ENCODE measurements at places on chromosomes 13 and 19.

DNA sequence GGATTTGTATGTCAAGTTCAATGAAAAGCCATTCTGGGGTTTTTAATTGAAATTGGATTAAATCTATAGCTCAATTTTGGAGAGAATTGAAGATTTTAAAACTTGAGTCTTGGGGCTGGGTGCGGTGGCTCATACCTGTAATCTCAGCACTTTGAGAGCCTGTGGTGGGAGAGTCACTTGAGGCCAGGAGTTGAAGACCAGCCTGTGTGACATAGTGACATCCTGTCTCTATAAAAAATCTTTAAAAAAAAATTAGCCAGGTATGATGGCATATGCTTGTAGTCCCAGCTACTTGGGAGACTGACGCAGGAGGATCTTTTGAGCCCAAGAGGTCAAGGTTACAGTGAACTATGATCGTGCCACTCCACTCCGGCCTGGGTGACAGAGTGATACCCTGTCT is 41.2 kb downstream of the VAV1 start:
- DNase-seq, result no peak

DNA sequence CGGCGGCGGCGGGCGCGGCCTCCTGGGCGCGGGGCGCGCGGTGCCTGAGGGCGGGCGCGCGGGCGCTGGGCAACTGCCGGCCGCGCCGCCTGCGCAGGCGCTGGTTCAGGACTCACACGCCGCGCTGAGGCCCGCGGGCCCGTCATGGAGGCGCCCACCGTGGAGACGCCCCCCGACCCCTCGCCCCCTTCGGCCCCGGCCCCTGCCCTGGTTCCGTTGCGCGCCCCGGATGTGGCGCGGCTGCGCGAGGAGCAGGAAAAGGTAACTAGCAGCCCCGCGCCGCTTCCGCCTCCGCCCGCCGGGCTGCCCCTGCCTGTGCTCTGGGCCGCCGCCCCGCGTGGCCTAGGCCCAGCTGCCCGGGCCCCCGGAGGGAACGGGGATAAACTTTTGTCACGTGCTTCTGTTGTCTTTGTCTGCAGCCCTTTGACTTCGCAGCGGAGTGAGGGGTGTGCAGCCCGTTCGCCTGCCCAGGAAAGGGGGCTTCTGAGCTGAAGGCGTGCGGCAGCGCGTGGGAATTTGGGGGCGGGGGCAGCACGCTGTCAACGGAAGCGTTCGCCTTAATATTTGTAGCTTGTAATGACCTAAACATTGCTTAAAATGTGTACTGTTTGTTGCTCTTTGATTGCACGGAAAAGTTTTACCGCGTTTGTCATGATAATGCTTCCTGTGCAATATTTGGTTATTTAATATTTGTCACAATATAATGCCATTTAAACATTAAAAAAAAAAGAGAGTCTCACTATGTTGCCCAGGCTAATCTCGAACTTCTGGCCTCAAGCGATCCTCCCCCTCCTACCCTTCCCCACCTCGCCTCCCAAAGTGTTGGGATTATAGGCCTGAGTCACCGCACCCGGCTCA is 594 bp downstream of the URI1 start:
- DNase-seq, result peak; percentile 42

DNA sequence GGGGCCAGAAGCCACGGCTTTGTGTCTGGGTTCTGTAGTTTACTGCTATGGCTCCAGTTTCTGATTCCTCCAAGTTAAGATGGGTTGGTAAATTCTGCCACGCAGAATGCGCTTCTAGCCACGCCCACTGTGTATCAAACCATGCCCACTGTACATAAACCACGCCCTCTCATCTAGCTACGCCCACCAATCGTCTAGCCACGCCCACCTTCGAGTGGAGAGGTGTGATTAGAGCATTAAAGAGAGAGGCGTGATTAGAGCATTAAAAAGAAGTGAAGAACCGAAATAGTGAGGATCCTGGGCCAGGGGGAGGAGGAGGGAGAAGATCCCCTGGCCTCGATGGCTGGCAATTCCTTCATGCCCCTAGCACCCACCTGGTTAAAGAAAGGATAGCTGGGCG is 43.7 kb upstream of the ADGRE5 start:
- no peak for DNase-seq

DNA sequence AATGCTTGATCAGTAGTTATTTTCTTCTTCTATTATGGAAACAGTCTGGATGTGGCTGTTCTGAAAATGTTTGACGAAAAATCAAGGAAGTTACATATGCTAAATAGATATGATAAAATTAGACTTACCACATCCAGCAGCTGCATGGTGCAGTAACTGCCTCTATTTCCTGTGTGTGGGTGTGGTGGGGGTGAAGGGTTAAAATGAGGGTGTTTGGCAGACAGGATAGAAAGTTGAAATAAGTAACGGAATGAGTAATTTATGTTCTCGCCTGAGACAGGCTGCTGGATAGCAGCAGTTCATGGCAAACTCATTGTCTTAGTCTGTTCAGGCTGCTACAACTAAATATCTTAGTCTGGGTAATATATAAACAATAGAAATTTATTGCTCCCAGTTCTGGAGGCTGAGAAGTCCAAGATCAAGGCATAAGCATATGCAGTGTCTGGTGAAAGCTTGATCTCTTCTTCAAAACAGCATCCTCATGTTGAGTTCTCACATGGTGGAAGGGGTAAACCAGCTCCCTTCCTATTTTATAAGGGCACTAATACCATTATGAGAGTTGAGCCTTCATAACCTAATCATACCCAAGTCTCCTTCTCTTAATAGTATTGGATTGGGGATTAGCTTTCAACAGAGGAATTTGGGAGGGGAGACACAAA is 1248.9 kb downstream of the SLITRK5 start:
- DNase-seq, result no peak

DNA sequence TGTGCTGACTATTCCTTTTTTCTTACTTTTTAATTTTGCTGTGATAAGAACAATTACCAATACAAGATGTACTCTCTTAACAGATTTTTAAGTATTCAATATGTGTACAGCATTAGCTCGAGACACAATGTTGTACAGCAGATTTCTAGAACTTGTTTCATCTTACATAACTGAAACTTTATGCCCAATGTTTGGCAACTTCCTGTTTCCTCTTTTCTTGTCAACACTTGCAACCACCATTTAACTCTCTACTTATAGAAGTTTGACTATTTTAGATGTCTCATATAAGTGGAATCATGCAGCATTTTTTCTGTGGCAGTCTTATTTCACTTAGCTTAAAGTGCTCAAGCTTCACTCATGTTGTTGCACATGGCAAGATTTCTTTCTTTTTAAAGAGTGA is 1426.8 kb downstream of the SLITRK5 start:
- DNase-seq, result no peak

GRCh38 chr13:75803164-75803611 is 167.1 kb downstream of the LMO7 start:
- no peak for DNase-seq

DNA sequence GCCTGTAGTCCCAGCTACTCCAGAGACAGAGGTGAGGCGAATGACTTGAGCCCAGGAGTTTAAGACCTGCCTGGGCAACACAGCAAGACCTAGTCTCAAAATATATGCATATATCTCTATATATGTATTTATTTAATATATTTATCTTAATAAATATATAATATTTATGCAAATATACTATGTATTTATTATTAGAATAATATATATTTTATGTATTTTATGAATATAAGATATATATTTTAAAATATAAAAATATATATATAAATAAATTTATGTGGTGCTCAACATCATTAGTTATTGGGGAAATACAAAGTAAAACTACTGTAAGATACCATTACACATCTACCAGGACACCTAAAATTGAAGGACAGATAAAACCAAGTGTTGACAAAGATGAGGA is 58.1 kb upstream of the IPO5 start:
- no peak for DNase-seq

- no peak for DNase-seq
These were observed 41.3 kb downstream of the DPF1 start for GRCh38 chr19:38182536-38183210.

- DNase-seq, result no peak
These were observed 27.1 kb downstream of the SUGP2 start for GRCh38 chr19:19006213-19006612.

DNA sequence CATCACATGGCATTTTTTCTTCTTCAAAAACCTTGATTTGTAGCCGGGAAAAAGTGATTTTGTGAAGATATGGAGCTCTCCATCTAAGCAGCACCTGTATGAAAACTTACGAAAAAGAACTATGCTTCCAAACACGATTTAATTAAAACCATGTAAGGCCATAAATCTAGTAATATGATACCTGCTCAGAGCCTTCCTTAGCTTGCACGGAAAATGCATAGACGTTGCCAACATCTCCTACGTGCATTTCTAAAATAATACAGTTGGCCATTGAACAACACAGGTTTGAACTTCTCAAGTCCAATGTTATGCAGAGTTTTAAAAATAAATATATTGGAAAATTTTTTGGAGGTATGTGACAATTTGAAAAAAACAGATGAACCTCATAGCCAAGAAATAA is 59.1 kb upstream of the RNF113B start:
- no peak for DNase-seq

DNA sequence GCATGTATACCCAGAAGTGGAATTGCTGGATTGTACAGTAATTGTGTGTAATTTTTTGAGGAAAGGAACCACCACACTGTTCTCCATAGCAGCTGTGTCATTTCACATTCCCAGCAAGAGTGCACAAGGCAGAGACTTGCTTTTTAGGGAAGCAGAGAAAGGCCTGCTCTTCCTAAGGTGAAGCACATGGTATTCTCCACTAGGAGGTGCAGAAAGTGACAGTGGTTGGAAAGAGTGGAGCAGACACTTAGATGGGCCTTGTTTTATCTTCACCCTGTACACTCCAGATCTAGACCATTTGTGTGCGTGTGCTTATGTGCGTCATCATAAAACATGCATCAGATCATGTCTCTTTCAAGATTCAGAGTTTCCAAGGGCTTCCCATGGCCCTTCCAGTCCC is 35.0 kb downstream of the FAM124A start:
- no peak for DNase-seq

DNA sequence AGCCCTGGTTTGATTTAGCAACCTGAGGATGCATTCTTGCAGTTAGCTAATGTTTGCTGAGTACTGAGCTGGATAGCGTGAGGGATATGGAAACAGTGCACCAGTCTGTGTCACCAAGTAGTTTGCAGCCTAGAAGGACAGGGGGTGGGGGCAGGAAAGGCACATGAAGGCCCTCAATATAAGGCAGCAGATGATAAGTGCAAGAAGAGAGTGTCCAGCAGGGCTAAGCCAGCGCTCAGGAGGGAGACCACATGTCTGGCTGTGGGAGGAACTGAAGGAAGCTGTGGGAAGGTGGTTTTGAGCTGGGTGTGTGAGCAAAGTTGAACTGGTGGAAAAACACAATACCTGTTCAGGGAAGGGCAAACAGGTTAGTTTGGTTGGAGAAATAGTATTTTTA is 1.7 kb downstream of the CXCL17 start:
- DNase-seq, result no peak

DNA sequence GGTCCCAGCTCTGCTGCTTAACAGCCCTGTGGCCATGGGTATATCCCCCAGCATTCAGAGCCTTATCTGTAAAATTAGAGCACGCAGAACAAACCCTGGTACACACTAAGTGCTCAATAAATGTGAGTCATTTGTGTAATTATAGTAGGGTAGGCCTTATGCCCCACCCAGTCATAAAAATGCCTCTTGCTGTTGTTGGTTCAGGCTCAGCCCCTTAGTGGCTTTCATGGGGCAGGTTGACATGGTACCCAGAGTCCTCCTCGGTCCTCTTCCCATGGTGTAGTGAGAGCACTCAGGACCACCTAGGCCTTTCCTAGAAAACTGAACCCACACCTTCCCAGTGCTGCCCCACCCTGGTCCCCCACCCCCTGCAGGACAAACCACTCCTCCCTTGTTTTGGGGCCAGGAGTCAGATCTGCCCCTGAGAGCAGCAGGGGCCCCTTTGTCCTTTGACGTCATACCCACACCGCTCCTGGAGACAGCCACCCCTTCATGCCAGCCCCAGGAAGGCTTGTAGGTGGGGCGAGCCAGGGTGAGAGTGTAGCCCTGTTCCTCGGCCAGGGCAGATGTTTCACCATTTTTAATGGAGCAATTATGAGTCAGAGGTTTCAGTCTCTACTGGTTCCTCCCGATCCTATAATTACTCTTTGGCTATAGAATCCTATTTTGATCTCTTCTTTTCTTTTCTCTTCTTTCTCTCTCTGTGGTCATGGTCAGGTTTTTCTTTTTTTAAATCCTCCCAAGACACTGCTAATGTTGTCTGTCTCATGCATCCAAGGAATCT is 36.8 kb downstream of the ACTN4 start:
- DNase-seq, result no peak

GRCh38 chr13:71056581-71056980 is 810.4 kb downstream of the DACH1 start:
- DNase-seq, result no peak

DNA sequence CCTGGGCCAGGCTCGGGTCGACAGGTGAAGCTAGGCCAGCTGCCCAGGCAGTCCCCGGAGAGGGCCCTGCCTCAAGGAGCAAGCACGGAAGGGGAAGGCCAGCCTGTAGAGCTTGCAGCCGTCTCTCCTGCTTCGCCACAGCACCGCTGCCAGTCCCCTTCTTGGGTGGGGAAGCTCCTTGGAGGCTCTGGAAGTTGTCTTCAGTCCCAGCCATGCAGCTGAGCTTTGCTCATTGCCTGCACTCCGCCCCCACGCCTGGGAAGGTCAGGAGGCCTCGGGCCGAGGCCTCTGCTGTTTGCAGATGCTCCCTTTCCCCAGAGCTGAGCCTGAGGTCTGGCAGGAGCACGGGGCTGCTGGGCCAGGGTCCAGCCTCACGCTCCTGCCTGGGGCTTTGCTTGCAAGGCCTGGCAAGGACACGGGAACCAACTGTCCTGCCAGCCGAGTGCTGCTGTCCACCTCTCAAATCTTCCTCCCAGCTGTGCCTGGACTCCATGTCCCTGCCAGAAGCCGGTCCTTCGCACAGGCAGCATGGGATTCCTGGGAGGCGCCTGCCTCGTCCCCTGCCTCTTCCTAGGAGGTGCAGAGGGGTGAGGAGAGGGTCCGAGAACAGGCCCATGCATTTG is 13.3 kb downstream of the PLEKHF1 start:
- no peak for DNase-seq

GRCh38 chr19:7925171-7925851 is 624 bp downstream of the CTXN1 start:
- peak; percentile 71 for DNase-seq

DNA sequence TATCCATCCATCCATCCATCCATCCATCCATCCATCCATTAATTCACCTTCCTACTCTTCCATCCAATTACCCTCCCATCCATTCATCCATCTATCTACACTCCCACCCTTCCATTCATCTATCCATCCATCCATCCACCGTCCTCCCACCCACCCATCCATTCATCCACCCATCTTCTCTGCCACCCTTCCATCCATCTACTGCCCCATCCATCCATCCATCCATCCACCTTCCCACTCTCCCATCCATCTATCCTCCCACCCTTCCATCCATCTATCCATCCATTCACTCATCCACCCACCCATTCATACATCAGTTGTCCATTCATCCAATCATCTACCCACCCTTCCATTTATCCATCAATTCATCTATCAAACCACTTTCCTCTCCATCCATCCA is 54.3 kb downstream of the NWD1 start:
- no peak for DNase-seq

GRCh38 chr13:100673376-100673712 is 1.3 kb downstream of the TMTC4 start:
- no peak for DNase-seq

All from activated CD4-positive, CD25-positive, alpha-beta regulatory T cell (primary cell).